ENCODE measurements at places on chromosomes 3 and 15.

GRCh38 chr3:17632401-17633100 is 109.9 kb downstream of the TBC1D5 start:
- H3K27ac ChIP-seq = no peak overlapping the region
- peaks cover 2% of the 10 kb centered on the region for H3K36me3 ChIP-seq
- no peak for DNase-seq
- no peaks in the 10 kb centered on the region for H3K27me3 ChIP-seq
- no peak overlapping the region for H3K4me3 ChIP-seq
- no peaks in the 10 kb centered on the region for H3K4me1 ChIP-seq

GRCh38 chr15:48814286-48814685 is 3.4 kb upstream of the CEP152 start:
- H3K27me3 ChIP-seq = peaks cover 7% of the 10 kb centered on the region
- peaks cover 10% of the 10 kb centered on the region for H3K4me1 ChIP-seq
- H3K27ac ChIP-seq = no peak overlapping the region
- H3K4me3 ChIP-seq = no peak overlapping the region
- no peak for DNase-seq

- no peaks in the 10 kb centered on the region for H3K4me1 ChIP-seq
- H3K27me3 ChIP-seq = no peaks in the 10 kb centered on the region
- no peak for DNase-seq
- H3K4me3 ChIP-seq = no peak overlapping the region
These were observed 40.8 kb upstream of the KLF13 start for GRCh38 chr15:31285772-31286261.

DNA sequence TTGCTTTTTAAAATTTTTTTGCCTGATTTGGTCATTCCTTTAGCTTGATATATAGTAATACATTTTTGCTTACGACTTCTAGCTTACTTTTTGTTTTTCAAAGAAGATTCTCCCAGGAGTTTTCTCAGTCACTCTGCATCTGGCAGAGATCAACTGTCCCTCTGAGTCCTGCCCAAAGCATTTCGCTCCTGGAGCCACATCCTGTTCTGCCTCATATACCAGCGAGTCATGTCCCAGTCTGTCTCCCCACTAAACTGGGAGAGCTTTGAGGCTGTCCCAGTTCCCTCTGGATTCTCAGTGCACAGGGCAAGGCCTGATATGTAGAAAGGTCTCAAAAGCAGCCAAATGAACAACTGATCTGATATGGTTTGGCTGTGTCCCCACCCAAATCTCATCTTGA is 326.3 kb downstream of the ARRDC4 start:
- peaks cover 4% of the 10 kb centered on the region for H3K27me3 ChIP-seq
- H3K27ac ChIP-seq = no peak overlapping the region
- no peak overlapping the region for H3K4me3 ChIP-seq
- H3K36me3 ChIP-seq = no peaks in the 10 kb centered on the region
- no peaks in the 10 kb centered on the region for H3K4me1 ChIP-seq

DNA sequence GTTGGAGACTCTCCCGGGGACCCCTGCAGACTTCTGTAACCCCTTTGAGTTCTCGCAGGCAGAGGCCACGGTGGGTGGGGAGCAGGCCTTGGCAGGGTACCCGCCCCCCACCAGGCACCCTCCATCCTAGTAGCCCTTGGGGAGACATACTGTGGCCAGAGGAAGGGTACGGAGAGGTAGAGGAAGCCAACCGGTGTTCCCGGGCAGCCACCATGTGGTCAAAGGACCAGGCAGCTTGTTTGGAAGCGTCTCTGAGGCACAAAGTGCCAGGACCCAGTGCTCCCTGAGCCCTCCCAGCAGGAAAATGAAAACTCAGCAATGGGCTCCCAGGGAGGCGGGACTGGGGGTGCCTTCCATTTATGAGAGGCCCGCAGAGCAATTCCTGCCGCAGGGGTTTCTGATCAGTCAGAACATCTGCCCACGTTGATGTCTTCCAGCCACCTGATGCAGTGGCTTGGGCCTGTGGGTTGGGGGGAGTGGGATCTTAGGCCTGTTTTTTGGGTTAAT is 53.0 kb upstream of the CGNL1 start:
- peaks cover 12% of the 10 kb centered on the region for H3K4me1 ChIP-seq
- DNase-seq = no peak
- no peaks in the 10 kb centered on the region for H3K36me3 ChIP-seq

- H3K4me1 ChIP-seq = no peaks in the 10 kb centered on the region
- H3K27ac ChIP-seq = no peak overlapping the region
- no peak for DNase-seq
- H3K27me3 ChIP-seq = no peaks in the 10 kb centered on the region
- H3K36me3 ChIP-seq = no peaks in the 10 kb centered on the region
These were observed 14.1 kb upstream of the APOD start for GRCh38 chr3:195597848-195598247.

- H3K27ac ChIP-seq = no peak overlapping the region
- H3K4me1 ChIP-seq = no peaks in the 10 kb centered on the region
- no peak for DNase-seq
- no peaks in the 10 kb centered on the region for H3K36me3 ChIP-seq
- no peak overlapping the region for H3K4me3 ChIP-seq
- H3K27me3 ChIP-seq = no peaks in the 10 kb centered on the region
These were observed 33.8 kb downstream of the FAH start for GRCh38 chr15:80186597-80186996.

- DNase-seq = no peak
- no peaks in the 10 kb centered on the region for H3K36me3 ChIP-seq
- no peaks in the 10 kb centered on the region for H3K4me1 ChIP-seq
- no peak overlapping the region for H3K4me3 ChIP-seq
These were observed 141.5 kb downstream of the GADL1 start for GRCh38 chr3:30752970-30753369.

DNA sequence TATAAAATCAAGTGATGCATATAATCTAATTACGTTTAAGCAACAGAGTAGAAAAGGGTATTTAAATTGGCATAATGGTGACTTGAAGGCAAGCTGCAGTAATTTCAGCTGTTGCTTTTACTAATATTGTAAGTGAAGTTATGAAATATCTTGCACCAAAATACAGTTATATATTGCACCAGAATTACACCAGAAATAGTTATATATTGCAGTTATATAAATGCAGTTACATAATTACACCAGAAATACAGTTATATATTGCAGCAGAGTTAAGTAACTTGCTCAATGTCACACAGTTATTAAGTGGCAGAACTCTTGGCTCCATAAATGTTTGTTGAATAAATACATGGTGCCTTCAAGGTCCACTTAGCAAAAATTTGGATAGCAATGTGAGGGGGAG is 51.4 kb downstream of the PCOLCE2 start:
- no peaks in the 10 kb centered on the region for H3K36me3 ChIP-seq
- no peaks in the 10 kb centered on the region for H3K4me1 ChIP-seq
- no peak overlapping the region for H3K4me3 ChIP-seq
- H3K27me3 ChIP-seq = no peaks in the 10 kb centered on the region
- H3K27ac ChIP-seq = no peak overlapping the region

GRCh38 chr15:80434926-80435720 is 30.9 kb downstream of the ARNT2 start:
- H3K27ac ChIP-seq = no peak overlapping the region
- H3K27me3 ChIP-seq = no peaks in the 10 kb centered on the region
- H3K4me1 ChIP-seq = no peaks in the 10 kb centered on the region
- no peaks in the 10 kb centered on the region for H3K36me3 ChIP-seq

GRCh38 chr15:64456634-64457108 is 3.7 kb upstream of the ZNF609 start:
- peaks cover 34% of the 10 kb centered on the region for H3K4me1 ChIP-seq
- no peaks in the 10 kb centered on the region for H3K36me3 ChIP-seq
- no peaks in the 10 kb centered on the region for H3K27me3 ChIP-seq
- DNase-seq = no peak

GRCh38 chr3:184339001-184339400 is 1.6 kb downstream of the FAM131A start:
- peaks cover 25% of the 10 kb centered on the region for H3K4me1 ChIP-seq
- DNase-seq = no peak
- no peak overlapping the region for H3K4me3 ChIP-seq
- H3K27me3 ChIP-seq = no peaks in the 10 kb centered on the region
- no peak overlapping the region for H3K27ac ChIP-seq

DNA sequence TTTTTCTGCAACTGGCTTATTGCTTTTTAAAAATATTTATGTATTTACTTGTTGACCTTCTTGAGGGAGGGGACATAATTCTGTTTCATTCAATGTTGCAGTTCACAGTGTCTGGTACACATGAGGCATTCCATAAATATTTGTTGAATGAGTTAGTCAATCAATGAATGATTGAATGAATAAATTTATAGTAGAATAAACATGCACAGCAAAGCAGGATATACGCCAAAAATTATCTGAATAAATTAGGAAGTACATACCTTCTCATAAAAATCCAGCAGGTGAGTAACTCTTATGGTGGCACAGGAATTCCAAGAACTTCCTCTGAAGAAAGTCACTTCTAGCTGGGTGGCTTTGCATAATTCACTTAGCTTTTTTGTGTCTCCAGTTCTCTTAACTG is 469.4 kb upstream of the ATP11B start:
- H3K36me3 ChIP-seq = no peaks in the 10 kb centered on the region
- no peak for DNase-seq
- no peaks in the 10 kb centered on the region for H3K27me3 ChIP-seq
- no peaks in the 10 kb centered on the region for H3K4me1 ChIP-seq
- no peak overlapping the region for H3K27ac ChIP-seq

DNA sequence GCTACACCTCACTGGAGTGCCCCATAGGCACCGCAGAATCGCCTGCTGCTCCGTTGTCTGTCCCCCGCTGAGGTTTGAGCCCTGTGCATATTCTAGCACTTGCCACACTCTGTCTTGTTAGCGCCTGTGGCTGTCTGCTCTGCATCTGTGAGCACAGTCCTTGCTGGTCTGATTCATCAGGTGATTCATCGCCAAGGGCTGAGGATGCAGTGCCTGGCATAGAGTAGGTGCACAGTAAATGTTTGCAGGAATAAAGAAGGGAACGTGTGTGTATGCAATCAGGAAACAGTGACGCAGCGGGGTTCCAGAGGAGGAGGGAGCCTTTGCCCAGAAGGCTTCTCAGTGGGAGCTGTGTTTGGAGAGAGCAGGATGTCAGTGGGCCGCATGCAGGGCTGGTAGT is 124.0 kb upstream of the PLXNA1 start:
- no peaks in the 10 kb centered on the region for H3K27me3 ChIP-seq
- no peaks in the 10 kb centered on the region for H3K36me3 ChIP-seq
- DNase-seq = no peak

DNA sequence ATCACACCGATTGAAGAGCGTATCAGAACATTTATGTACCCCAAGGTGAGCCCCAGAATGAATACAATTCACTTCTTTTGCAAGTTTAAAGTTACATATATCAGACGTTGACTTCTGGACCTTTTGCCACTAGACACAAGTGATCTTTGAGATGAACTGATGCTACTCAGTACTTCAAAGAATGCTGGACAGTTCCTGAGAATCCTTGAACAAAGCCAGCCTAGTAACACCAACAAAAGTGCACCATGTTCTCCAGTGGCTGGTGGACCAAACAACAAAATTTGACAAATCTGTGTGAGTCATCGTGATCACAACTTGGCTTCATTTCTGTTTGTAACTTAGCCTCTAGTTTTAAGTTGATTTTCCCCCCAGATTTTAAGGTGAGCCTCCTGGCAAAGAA is 355.7 kb downstream of the SOX2 start:
- no peaks in the 10 kb centered on the region for H3K27me3 ChIP-seq
- DNase-seq = no peak
- no peaks in the 10 kb centered on the region for H3K4me1 ChIP-seq
- no peak overlapping the region for H3K4me3 ChIP-seq
- no peaks in the 10 kb centered on the region for H3K36me3 ChIP-seq

GRCh38 chr3:41431386-41431785 is 232.1 kb downstream of the CTNNB1 start:
- H3K4me1 ChIP-seq = no peaks in the 10 kb centered on the region
- no peaks in the 10 kb centered on the region for H3K27me3 ChIP-seq
- H3K4me3 ChIP-seq = no peak overlapping the region
- H3K27ac ChIP-seq = no peak overlapping the region

DNA sequence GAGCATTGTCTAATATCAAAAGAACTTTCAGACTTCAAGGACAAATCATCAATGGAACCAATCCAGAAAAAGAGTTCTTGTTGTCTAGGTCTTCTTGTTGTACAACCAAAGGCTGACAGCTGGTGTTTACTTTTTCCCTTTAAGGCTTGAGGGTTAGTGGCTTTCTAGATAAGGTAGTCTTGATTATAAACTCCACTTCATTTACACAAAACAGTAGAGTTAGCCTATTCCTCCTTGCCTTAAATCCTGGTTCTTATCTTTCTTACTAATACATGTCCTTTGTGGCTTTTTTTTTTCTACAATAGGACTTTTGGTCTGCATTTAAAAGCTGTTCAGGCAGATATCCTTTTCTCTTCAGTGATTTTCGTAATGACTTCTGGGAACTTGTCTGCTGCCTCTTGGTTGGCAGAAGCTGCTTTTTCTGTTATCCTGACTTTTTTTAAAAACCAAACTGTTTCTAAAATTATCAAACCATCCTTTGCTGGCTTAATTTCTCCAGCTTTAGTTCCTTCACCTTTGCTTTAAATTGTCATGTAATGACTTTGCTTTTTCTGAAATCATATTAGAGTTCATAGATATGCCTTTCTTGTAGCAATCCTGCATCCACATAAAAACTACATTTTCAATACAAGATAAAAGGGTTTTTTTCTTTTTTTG is 44.8 kb downstream of the STRIT1 start:
- DNase-seq = no peak
- no peak overlapping the region for H3K27ac ChIP-seq
- no peak overlapping the region for H3K4me3 ChIP-seq
- H3K4me1 ChIP-seq = no peaks in the 10 kb centered on the region
- no peaks in the 10 kb centered on the region for H3K27me3 ChIP-seq
- H3K36me3 ChIP-seq = no peaks in the 10 kb centered on the region

DNA sequence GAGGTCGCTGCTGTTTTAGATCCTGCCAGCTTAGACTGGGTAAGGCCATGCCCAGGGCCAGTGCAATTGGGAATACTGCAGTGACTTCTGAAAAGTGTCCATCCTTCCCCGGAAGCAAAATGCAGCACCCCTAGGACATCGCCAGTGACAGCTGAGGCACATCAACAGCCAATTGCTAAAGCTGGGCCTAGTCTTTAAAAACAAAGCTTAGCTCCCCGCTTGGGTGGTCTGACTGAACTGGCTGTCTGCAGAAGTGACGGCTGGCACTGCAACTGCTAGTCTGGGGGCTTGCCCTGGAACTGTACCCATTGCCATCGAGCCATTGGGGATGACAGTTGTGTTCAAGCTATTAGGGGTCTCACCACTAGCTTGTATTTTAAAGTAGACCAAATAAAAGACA is 4.3 kb downstream of the LYSMD4 start:
- no peaks in the 10 kb centered on the region for H3K36me3 ChIP-seq
- H3K27ac ChIP-seq = no peak overlapping the region
- H3K4me1 ChIP-seq = peaks cover 10% of the 10 kb centered on the region
- no peak for DNase-seq

GRCh38 chr3:31958701-31959152 is 22.3 kb downstream of the OSBPL10 start:
- no peak overlapping the region for H3K4me3 ChIP-seq
- peak overlapping the region; percentile 56 for H3K27ac ChIP-seq
- no peak for DNase-seq
- no peaks in the 10 kb centered on the region for H3K36me3 ChIP-seq
- peaks cover 97% of the 10 kb centered on the region for H3K4me1 ChIP-seq

DNA sequence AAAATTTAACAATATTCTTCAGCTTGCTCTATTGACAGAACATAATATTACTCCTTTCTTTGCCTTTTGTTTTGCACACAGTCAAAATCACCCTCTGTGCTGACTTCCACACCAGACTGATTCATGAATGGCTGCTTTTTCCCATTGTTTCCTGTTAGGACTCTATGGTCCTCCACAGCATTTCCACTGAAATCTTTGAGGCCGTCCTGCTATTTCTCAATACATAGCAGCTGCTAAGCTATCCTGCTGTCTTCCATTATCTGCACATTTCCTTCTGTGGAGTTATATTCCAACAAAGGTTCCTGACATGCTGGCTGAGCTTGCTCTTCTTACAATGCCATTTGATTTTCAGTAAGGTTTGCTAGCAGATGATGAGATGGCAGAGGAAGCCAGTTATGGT is 153.3 kb downstream of the EPHA3 start:
- H3K36me3 ChIP-seq = no peaks in the 10 kb centered on the region
- no peak overlapping the region for H3K4me3 ChIP-seq
- H3K4me1 ChIP-seq = no peaks in the 10 kb centered on the region
- H3K27me3 ChIP-seq = no peaks in the 10 kb centered on the region

Data from B cell (primary cell).